Fibroblast of skin of abdomen (primary cell): ENCODE measurements at places on chromosomes 1 and 21.

GRCh38 chr1:197393105-197393504, 125.1 kb downstream of the CRB1 start:
- no peak for DNase-seq

DNA sequence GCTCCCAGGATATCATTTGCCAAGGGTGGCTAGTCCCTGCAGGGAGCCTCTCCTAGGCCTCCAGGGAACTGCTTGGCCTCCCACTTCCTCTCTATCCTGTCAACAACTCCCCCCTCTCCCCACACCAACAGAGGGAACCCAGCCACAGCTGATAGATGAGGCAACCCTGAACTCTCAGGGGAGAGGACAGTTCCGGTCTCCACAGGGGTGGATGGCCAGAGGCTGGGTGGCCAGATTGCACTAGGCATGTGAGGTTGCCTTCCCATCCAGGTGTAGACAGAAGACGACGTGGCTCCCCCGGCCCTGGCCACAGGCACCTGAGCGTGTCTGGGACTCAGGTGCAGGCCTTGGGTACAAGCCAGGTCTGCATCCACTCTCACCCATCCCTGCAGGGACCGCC, 53.3 kb downstream of the TOR1AIP2 start:
- DNase-seq = no peak

- no peak for DNase-seq
Observed at GRCh38 chr21:42599962-42600361, 53.5 kb upstream of the PDE9A start.

DNA sequence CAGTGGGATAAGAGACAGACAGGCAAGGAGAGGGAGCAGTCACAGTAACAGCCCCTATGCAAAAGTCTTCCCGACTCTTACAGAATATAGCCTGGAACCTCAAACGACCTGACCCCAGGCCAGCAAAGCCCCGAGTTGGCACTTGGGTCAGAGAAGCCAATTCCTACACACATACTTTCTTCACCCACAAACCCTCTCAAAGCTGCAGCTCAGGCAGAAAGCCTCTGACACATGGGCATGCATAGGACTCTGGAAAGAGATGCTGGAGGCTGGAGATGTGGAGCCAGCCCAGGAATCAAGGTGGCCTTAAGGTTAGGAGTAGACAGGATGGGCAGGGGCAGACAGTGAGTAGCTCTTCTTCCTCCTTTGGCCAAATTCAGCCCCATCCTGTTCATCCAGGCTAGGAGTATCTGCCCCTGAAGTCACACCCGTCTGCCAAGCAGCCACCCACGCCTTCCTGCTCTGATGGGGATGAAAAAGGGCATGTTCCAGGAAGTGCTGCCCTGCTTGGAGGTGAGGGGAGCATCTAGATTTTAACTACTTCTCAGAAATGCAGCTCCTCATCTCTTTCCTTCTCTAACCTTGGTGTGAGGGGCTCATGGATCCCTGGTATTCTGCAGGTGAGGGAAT, 7.8 kb downstream of the SLC41A1 start:
- no peak for DNase-seq

- DNase-seq = no peak
Observed at GRCh38 chr1:151606384-151606783, 5.5 kb upstream of the SNX27 start.

DNA sequence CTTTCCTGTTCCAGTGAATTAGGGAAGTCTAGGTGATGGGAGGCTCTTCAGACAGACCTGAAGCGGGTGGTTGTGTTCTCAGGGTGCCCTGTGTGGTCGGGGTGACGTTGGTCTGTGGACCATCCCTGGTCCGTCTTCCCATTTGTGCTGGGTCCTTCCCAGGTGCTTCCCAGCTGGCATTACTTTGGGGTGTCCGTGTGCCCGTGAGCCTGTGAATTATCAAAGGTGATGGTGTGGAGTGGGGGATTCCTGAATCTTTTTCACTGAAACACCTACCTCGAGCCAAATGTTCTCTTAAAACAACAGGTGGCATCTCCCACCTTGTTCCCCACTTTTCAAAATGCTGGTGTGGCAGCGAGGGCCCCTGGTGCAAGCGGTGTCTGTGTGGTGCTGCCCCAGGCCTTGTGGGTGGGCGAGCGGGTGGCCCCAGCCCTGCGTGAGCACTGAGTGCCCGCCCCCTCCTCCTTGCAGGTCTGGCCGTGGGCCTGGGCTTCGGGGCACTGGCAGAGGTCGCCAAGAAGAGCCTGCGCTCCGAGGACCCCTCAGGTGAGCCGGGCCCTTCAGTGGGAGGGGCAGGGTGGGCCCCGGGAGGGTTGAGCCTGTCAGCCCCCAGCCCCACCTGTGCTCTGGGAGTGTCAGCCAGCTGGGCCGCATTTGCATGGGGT, 37.0 kb downstream of the COQ8A start:
- no peak for DNase-seq

- DNase-seq = no peak
Observed at GRCh38 chr1:243462929-243463697, 207.3 kb downstream of the SDCCAG8 start.

- DNase-seq = no peak
Observed at GRCh38 chr21:43691086-43691795, 27.7 kb upstream of the PDXK start.
